ENCODE measurements at places on chromosomes 2 and 18.

DNA sequence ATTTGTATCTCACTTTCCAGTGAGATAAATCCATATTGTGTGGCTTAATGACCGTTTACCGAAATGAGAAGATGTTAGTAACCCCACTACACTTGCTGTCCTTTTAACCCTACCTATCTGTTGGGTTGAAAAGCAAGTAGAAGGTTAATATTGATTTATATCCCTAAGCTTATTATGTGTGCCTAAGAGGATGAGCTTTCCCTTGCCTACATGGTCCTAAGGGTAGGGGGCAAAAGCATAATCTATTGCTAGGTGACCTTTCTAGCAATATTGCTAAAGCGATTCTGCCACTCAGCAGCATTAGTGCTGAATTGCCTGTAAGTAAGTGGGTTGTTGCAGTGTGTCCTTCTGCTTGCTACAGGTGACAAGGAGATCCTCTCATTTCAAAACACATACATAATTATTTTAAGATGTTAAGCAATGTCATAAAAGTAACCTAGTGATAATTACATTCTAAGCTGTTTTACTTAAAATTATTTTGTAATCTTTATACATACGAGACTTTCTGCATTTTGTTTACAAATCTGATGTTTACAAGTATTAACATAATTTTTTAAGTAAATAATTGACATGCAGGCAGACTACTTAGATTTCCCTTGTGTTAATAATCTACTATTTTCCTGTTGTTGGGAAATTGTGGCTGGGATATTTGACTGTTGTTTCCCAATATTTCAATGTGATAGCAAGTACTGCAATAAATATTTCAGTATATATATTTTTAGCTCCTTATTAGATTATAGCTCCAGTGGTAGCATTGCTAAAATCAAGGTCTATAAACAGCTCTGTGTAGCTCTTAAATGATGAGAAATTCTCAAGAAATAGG lies 49.1 kb upstream of the CABYR start:
- no peak for DNase-seq

DNA sequence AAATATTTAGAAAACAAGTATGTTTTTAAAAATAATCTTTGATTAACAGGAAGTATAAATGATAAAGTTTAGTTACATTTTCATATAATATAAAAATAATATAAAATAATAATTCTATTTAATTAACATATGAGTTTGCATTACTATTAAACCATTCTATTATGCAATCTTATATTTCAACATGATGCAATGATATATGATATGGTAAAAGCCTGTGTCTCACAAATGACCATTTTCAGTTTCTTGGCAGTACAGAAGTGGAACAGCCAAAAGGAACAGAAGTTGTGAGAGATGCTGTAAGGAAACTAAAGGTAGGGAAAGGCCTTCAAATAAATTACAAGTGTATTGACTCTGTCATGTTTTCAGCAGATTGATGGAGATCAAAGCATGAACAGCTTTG lies 230.8 kb downstream of the GULP1 start:
- no peak for DNase-seq

DNA sequence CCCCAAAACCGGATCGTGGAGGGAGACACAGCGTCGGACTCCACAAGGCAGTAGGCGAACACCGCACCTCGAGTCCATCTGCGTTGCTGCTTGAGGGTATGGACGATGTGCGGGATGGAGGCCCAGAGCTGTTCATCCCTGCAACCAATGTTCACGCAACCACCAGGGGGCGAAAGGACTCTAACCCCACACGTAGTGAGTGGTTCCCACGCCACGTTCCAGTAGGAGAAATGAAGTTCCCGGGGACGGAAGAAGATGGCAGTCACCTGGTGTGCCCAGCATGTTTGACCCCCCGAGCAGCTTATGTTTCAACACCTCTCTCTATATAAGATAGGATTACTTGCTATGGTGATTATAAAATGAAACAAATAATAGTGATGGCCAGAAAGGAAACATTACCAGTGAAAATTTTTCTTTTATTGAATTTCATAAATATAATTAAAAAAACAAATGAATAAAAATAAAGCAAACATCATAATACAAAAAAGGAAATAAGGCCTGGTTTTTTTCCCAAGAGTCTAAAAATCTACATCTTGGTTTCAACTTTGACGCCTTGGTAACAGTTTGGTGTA lies 184.3 kb downstream of the SH3BP4 start:
- no peak for DNase-seq

GRCh38 chr18:36762074-36762473 lies 66.7 kb downstream of the TPGS2 start:
- no peak for DNase-seq

DNA sequence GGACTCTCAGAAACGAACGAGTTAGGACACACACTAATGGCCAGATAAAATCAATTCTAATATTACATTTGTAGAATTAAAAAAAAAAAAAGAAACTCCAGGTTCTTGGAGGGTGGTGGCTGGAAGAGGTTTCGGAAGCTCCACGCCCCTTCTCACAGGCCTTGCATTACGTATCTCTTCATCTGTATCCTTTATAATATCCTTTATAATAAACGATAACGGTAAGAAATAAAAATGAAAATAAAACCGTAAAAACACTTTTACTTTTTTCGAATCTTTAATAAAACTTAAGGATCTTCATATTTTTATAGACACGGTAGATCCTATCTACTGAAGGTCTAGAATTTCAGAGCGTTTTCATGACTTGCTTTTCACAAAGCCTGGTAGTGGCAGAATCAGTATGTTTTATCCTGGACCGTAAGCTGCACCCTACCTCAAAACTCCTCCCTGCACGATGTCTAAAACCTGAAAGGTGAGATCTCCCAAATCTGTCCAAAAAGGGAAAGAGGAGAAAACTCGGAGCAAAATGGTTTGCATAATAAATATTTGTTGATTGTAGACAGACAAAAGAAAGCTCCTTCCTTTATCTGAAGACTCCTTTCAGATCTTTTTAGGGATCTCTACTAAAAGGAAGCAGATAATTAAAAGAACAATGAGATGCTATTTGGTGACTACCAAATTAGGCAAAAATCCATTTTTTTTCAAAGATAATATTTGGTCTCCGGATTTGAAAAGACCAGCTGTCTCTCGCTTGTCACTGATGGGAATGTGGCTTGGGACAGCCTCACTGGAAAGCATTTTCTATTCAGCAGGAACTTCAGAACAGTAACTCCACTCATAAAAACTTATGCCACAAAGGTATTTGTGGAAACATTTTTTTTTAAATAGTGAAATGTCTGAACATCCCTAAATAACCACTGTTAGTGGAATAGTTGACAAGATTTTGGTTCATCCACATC lies 2.0 kb upstream of the CXCR4 start:
- no peak for DNase-seq

GRCh38 chr2:164794432-164795231 lies 47.0 kb downstream of the COBLL1 start:
- no peak for DNase-seq

GRCh38 chr18:55403421-55403949 lies 184.5 kb downstream of the TCF4 start:
- no peak for DNase-seq

DNA sequence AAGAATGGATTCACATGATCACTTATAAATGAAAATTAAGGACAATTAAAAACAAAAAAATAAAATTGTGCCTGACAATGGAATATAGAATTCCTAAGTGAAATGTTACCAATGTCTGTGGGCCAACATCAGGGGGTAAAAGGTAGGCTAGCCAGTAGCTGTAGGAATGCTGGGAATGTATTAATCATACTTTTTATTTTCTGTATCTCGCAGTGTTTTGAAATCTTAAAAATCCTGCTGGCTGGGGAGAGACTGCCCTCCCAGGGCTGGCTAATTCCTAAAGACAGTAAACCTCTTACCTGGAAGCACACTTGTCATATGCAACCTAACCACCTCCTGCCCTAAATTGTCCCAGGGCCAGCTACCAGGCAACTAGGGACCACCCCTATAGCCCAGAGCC lies 69.8 kb downstream of the REV1 start:
- DNase-seq = no peak

GRCh38 chr2:222709191-222709891 lies 37.9 kb downstream of the MOGAT1 start:
- DNase-seq = no peak

- no peak for DNase-seq
These were observed 83.5 kb downstream of the HRH4 start for GRCh38 chr18:24543795-24544498.

- no peak for DNase-seq
These were observed 67.3 kb downstream of the SH3RF3 start for GRCh38 chr2:109196081-109196875.

DNA sequence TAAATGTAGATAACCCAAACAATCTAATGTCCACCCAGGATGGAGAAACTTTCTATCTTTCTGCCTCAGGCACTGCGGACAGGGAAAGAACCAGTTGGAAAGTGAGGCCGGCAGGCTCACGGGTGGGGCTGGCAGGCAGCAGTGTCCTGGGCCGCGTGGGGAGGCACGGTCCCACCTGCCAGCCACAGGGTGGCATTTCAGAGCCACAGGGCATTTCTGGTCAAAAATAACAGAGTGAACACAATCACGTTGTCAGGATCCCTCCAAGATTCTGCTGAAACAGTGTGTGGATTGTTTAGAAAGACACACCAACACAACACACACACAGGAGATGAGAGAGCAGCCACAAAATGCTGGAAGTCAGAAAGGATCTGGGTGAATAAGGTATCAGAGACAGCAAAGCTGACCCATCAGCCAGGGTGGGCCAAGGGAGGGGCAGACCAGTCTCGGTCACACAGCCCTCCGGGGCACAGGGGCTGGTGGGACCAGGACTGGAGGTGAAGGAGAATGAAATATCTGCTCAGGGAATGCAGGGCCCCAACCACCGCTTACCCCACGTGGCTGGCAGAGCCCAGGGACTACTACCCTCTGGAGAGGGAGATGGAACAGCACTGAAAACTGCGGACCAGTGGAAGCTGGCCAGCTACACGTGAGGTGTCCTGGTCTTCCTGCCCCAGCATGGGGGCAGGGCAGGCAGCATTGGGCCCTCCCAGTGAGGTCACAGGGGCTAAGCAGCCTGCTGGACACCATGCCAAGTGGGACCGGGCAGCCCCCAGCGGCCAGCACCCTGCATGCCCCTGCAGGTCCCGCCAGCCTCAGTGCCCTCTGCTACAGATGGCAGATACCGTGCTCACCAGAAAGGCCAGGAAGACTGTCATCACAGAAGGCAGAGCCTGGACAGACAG lies 173.9 kb downstream of the HDAC4 start:
- no peak for DNase-seq

GRCh38 chr2:182004945-182005520 lies 19.4 kb downstream of the PPP1R1C start:
- no peak for DNase-seq

Measured in activated T-helper 1 cell treated with anti-CD3 and anti-CD28 coated beads, Interleukin-2, amount 50 U/mL, for 16 hours (primary cell).